ENCODE measurements at places on chromosomes 1 and 21. TPM values are rescaled to one million over a fixed set of nuclear protein-coding genes. Genes with fewer than 3 reads are reported as not detected.

Gene CALML6
- total RNA-seq = under 0.01 TPM

Gene ERVH48-1
- not detected for total RNA-seq

Gene TMED5
- total RNA-seq = 64.8 TPM

Gene TRIM67
- total RNA-seq = not detected

Gene PAX7
- total RNA-seq = not detected

Gene AMPD1
- total RNA-seq = not detected

Gene ARHGAP30
- total RNA-seq = 1.8 TPM

Gene PRDM16
- total RNA-seq = 4.2 TPM

Gene CIART
- 10.2 TPM for total RNA-seq

Gene NBPF10
- 1.9 TPM for total RNA-seq

Gene OR2L13
- total RNA-seq = not detected

Gene CELA2A
- total RNA-seq = not detected

Gene MYOG
- not detected for total RNA-seq

Gene KIF21B
- 0.16 TPM for total RNA-seq

Gene PEAR1
- total RNA-seq = 16.7 TPM

Measured in cardiac atrium fibroblast (primary cell).